ENCODE measurements at places on chromosomes 4 and X.
A peak's percentile ranks its signal among the peaks of the same experiment; 100 is the strongest.

DNA sequence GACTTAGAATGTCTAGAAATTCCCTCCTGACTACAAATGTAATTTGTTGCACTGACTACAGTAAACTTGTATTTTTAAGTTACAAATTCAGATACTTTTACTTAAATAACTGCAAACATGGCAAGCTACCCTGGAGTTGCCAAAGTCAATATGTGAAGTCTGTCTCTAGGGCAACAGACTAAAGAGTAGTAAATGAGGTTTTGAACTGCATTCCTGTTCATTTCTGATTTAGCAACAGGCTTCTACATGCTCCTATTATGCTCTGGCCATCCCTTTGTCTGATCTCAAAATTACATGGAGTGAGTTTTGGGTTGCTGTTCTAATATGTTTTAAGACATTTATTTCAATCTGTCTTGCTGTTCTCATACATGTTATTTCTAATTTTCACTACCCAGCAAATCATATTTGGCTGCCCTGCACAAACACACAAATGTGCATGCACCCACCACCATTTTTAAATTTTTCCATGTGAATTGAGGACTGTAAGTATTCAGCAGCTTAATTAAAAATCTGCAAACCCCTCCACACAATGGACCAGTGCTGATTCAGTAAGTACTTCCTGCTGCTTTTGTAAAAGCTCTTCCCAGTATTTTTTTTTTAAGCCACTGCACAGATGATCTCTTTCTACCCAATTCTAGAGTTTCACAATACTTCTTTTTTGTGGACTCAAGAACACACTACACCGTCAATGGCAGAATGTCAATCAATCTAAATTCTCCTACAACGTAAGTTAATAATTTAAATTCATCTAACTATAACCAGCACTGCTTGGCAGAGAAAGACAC is 26.7 kb downstream of the SH3RF1 start:
- no peak for DNase-seq

DNA sequence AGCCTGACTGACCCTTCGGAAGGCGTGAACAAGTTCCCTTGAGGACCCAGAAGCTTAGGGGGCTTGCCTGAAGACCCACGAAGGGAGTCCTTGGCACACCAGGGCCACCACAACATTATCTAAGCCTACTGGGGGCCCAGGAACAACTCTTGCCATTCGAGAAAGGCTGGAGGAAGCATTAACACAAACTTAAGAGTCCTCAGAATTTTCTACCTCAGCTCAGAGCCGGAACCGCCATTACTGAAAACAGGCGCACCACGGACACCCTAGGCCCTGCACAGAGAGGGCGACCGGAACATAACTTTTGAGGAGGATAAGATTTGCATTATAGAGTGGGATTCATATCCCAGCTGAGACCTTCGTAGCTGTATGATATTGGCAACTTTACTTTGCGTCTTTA is 229.1 kb downstream of the ADAM29 start:
- DNase-seq, result no peak

GRCh38 chrX:41716222-41716621 is 7.8 kb upstream of the GPR82 start:
- no peak for DNase-seq

- no peak for DNase-seq
Measured at GRCh38 chr4:137534516-137534915, 2.2 kb upstream of the PCDH18 start.

GRCh38 chr4:152451496-152451895 is 84.4 kb downstream of the FBXW7 start:
- no peak for DNase-seq

- DNase-seq, result no peak
Measured at GRCh38 chr4:106914223-106914622, 121.9 kb downstream of the DKK2 start.

DNA sequence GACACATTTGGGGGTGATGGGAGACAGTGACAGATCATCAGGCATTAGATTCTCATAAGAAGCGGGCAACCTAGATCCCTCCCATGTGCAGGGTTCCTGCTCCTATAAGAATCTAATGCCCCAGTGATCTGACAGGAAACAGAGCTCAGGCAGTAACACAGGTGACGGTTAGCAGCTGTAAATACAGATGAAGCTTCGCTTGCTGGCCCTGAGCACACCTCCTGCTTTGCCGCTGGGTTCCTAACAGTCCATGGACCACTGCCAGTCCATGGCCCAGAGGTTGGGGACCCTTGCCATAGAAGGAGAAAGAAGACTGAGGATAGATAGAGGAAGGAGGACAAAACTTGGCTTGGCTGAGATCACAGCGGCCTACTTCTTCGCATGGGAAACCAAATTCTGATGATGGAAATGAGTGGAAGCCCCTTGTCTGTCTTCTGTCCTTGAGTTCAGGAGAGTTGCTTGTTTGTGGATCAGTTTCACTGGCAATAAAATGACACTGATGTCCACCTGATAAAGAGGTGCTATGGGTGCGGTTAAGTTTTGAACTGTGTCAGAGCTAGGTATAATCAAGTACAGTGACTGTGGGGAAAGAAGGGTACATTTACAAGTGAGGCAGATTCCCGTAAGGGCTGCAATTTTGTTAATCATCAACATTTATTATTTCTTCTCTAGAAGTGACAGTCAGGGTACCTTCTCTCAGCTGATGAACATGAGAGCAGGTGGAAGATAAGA is 1.7 kb upstream of the TIFA start:
- peak; percentile 41 for DNase-seq

DNA sequence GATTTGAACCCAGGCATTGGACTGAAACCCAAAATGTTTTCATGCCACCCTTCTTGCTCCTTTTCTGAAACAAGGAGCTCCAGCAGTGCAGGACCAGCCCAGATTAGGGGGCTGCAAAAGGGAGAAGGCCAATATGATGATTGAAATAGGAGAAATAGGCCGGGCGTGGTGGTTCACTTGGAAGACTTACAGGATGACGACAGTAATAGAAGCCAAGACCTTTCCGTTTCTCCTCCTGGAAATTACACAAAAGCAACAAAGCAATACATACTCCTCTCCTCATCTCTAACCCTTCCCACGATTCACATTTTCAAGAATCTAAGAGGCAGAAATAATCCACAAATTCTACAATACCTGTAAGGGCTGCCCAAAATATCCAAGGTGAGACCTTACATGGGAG is 90.8 kb downstream of the ANAPC4 start:
- DNase-seq, result no peak

- DNase-seq, result peak; percentile 13
Measured at GRCh38 chr4:109977854-109978501, 65.3 kb downstream of the EGF start.

- DNase-seq, result no peak
Measured at GRCh38 chr4:80475798-80476197, 140.3 kb downstream of the CFAP299 start.

DNA sequence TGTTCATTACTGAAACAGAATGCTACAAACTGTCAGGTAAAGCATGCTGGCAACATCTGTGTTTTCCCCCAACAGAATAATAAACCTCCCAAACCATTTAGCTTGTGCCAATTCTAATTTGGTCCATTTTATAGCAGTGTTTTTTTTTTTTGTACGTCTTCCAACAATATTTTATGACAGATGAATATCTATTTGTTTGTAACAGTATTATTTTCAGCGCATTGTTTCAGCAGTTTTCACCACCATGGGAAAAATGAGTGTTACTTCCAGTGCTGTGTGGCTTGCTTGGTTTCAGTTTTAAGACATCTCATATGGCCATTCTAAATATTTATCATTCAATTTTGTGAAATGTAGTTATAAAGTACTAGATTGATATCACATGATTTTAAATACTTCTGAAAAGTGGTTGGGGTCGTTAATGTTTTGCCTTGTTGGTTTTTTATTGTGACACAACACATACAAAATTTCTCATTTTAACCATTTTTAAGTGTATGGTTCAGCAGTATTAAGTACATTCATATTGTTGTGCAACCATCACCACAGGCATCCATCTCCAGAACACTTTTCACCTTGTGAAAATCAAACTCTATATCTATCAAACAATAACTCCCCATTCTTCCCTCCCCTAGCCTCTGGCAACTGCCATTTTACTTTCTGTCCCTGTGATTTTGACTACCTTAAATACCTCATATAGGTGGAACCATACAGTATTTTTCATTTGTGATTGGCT is 25.6 kb upstream of the TBC1D19 start:
- no peak for DNase-seq

GRCh38 chrX:24259544-24260240 is 54.2 kb downstream of the SUPT20HL2 start:
- no peak for DNase-seq

DNA sequence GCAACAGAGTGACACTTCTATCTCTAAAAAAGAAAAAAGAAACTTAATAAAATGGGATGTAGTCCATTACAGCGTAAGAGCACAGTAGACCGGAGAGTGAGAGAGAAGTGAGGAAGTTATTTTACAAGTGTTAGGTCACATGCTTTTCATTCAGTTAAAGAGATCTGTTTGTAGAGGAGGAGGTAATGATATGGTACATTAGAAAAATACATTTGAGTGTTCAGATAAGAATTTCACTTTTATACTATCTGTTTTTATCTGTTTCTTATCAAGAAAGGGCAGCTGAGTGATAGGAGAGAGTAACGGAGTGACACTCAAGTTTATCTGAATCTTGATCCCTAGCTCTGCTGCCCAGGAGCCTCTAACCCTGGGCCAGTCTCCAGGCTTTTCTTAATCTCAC is 38.9 kb downstream of the FNIP2 start:
- no peak for DNase-seq

DNA sequence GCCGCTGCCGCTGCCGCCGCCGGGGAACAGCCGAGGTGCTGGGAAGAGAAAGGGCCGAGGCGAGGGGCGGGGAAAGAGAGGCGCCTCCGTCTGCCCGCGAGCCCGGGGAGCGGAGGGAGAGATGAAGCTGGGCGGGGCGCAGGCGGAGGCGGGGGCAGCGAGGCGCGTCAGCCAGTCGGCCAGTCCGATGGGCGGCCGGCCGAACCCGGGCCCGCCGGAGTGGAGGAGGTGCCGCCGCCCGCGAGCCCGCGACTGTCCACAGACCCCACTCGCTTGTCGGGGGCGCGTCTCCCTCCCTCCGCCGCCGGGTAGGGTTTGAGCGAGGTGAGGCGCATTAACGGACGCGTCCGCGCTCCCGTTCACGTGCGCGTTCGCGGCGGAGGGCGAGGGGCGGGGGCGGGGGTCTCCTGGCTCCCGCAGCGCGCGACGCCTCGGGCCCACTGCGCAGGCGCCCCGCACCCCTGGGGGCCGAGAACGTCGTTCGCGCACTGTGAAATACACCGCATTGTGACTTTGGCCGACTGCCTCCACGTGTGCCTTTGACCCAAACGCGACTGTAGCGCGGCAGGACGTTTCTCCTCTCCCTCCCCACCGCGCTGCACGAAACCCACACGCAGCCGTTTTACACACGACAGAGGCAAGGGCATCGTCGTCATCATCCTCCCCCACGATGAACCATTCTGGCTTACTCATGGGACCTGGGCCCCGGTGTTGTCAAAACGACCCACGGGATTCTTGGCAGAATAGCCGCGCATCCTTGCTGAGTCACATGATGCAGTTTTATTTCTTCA is at the start of gene NUDT11:
TSS of gene NUDT11 (minus strand) at position 92 of the 791 bp plus-strand sequence. CDS start 148 bp downstream, outside the sequence.
- peak; percentile 34 for DNase-seq

GRCh38 chrX:18354369-18355223 is at the start of gene SCML2:
Gene SCML2 (minus strand): TSS chrX:18354688. CDS start chrX:18334071, 20,617 bp downstream.
- peak; percentile 20 for DNase-seq

GRCh38 chr4:159222043-159222552 is 119.2 kb downstream of the RAPGEF2 start:
- DNase-seq, result no peak

- DNase-seq, result no peak
Measured at GRCh38 chr4:149353241-149353640, 462.4 kb downstream of the IQCM start.

- DNase-seq, result no peak
Measured at GRCh38 chr4:15054541-15054940, 52.3 kb downstream of the CPEB2 start.

DNA sequence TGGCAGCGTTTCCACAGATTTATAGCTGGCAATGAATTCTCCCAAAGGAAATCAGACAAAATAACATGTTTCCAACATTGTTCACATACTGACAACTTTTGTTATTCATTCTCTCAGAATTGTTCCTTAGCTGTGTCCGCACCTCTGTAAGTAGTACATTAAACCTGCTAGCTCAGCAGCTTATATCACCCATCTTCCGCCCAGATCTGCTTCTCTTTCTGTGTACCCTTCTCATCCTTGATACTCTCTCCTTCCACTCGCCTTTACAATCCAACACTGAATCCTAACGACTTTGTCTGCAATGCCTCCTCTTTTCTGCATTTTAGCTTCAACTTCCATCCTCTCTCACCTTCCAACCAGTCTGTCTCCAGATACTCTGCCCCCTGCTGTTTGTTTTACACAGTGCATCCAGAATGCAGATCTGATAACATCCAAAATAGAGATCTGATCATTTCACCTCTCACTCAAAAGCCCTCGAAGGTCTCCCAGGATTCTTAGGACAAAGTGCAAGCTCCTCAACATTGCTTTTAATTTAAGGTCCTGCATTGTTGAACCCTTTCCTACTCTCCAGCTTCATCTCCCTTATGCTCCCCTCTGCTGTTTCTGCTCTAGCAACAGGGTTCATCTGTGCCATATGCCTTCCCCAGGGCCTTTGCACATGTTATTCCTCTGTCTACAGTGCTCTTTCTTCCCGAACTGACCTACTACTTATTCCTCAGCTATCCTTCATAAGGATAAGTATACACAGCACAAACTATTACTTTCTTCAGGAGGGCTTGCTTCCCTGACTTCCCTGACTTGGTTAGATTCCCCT is 67.3 kb upstream of the VBP1 start:
- peak; percentile 6 for DNase-seq

GRCh38 chr4:189874591-189874990 is 66.1 kb upstream of the FRG1 start:
- DNase-seq, result no peak

DNA sequence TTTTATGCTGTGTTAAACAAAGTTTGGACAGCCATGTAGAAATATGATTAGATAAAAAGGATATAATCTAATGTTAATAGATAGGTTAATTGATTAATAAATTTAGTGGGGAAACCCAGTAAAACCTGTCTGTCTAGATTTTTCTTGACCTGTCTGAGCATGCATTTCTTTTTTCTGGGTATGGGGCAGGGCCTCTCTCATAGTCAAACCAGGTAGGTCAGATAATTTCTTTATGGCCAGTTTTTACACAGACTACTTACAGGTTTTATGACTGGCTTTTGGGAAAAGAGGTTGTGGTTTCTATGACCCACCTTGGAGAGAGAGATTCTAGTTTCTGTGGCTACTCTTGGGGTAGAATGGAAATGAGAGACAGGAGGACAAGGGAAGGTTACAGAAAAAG is 135.6 kb upstream of the EPHA5 start:
- no peak for DNase-seq

GRCh38 chr4:134518574-134519217 is 317.1 kb upstream of the PABPC4L start:
- no peak for DNase-seq
